ENCODE measurements at places on chromosomes 3 and 15.

- no peak for DNase-seq
Measured at GRCh38 chr3:132116601-132117000, 81.8 kb upstream of the CPNE4 start.

GRCh38 chr3:186544281-186544680, at the start of gene CRYGS:
TSS of gene CRYGS (minus strand) at chr3:186544380. CDS start at chr3:186544326, 54 bp downstream.
- no peak for DNase-seq

DNA sequence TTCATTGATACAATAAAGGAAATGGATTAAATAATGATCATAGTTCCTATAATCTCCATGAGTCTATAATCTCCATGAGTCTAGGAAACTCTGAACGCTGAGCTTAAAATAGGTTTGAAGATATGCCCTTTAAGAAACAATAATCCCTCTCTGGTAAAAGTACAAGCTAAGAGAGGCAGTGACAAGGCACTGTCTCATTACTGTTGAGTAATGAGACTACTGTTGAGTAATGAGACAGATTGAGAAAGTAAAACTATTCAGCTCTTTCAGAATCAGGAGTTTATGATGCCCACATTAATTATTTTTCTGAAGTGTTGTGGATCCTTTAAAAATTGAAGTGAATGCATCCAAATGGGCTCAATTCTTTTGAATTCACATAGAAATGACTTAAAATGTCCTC, 235.5 kb upstream of the THRB start:
- DNase-seq: no peak

- DNase-seq: no peak
Measured at GRCh38 chr3:45762647-45763302, 33.6 kb downstream of the SLC6A20 start.

GRCh38 chr3:53045518-53046170, at the start of gene SFMBT1:
TSS of gene SFMBT1 (minus strand) at chr3:53046073. CDS start at chr3:52969128, 76,945 bp downstream.
- peak; percentile 56 for DNase-seq

GRCh38 chr15:63090472-63090871, 31.2 kb upstream of the LACTB start:
- DNase-seq: no peak

DNA sequence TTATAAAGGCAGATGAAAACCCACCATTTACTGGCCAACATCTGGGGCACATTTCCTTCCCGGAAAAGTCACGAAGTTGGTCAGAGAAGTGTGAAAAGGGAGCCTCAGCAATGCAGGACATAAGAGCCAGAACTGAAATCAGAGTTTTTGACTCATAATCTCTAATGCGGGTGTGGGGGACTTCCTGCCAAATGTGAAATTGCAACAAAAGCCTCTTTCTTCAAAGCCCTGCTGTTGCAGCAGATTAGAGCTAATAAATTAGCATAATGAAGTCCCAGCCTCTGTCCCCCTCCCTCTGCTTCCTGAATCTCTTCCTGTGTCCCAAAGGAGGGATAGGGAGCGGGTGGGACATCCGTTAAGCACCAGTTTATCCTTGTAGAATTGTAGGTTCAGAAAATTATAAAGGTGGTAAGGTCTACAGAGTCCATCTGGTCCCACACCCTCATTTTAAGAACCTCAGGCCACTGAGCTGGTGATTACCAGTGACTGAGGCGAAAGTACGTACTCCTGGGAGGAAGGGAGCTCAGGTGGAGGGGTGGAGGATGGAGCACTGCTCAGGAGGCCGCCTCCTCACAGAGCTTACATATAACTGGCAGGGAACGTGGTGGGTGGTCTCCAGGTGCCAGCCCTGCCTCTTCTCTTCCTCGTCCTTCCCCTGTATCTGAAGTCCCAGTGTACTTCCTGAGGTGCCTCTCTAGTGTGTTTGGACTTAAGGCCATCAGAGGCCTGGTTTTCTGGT, 35.0 kb downstream of the ST6GAL1 start:
- no peak for DNase-seq

DNA sequence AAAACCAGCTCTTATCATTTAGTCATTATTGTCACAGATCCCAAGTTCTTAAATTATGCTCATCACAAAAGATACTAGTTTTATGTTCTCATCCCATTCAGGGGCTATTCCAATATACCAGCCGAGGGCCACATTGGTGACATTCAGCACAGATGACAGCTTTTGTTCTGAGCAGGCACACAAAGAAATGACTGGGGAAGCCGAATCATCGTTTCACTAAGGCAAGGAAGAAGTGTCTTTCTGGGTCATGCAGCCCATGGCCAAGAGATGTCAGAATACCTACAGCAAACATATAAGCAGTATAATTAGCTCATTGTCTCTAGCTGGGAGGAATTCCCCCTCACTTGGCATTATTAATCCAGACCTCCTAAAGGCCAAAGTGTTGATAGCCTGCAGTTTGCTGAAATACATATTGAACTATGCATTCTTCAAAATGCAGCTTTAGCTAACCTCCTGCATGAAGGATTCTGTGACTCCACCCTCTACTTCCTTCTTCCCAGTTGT, 100.2 kb downstream of the CNTN4 start:
- DNase-seq: no peak

GRCh38 chr3:196357905-196358304, 19.7 kb upstream of the TM4SF19 start:
- DNase-seq: no peak

DNA sequence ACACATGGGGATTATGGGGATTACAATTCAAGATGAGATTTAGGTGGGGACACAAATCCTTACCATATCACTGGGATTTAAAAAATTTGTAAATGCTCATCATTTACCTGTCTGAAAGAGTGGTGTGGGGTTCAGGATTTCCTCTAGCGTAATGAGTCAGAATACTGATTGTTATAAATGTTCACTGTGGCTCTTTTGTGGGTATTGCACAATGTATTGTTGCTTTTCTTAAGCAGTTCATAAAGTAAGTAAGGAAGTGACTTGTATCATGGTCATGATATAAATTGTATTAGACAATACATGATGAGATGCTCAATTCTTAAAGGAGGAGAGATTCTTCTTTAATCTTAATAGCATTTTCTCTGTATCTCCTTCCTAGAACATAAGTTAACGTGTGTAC, 262.1 kb downstream of the CNTN4 start:
- DNase-seq: no peak

- no peak for DNase-seq
Measured at GRCh38 chr3:119769394-119770149, 12.3 kb upstream of the NR1I2 start.

DNA sequence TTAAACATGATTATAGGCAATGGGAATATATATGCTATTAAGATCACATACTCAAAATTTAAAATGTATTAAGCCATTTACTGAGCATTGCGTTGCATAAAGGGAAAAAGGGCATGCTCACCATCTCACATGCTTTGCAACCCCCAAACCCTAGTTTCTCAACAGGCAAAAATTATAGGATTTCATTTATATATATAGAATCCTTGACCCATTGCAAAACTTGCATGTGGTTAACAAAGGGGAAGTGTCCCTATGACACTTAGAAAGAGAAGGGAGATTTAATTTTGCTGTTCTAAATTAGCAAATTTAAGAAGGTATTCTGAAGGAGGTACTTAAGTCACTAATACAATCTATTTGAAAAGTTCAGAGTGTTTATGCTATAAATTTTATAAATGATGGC, 837.8 kb downstream of the DIPK2A start:
- no peak for DNase-seq

- DNase-seq: no peak
Measured at GRCh38 chr15:40929660-40930429, 705 bp downstream of the DLL4 start.

- no peak for DNase-seq
Measured at GRCh38 chr15:68991723-68992122, 22.8 kb upstream of the NOX5 start.

DNA sequence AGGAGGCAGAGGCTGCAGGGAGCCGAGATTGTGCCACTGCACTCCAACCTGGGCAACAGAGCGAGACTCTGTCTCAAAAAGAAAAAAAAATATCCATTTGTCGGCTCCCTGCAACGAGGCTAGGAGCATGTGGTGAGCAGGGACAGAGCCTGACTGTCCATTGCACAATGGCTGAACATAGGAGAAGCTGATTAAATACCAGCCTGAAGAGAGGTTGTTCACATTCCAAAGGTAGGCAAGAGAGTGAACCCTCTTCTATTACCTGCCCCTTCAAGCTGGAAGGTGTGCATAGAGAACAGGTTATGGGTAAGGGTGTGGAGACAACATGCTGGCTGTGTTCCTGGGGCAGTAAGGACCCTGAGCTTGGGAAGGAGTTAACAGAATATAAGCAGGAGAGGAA, 78.7 kb downstream of the DAPK2 start:
- DNase-seq: no peak

GRCh38 chr3:47985381-47985780, 30.8 kb downstream of the MAP4 start:
- DNase-seq: no peak

GRCh38 chr15:67508407-67508806, 12.5 kb upstream of the C15orf61 start:
- DNase-seq: no peak

- no peak for DNase-seq
Measured at GRCh38 chr15:90035095-90035839, 34.1 kb downstream of the ZNF710 start.

DNA sequence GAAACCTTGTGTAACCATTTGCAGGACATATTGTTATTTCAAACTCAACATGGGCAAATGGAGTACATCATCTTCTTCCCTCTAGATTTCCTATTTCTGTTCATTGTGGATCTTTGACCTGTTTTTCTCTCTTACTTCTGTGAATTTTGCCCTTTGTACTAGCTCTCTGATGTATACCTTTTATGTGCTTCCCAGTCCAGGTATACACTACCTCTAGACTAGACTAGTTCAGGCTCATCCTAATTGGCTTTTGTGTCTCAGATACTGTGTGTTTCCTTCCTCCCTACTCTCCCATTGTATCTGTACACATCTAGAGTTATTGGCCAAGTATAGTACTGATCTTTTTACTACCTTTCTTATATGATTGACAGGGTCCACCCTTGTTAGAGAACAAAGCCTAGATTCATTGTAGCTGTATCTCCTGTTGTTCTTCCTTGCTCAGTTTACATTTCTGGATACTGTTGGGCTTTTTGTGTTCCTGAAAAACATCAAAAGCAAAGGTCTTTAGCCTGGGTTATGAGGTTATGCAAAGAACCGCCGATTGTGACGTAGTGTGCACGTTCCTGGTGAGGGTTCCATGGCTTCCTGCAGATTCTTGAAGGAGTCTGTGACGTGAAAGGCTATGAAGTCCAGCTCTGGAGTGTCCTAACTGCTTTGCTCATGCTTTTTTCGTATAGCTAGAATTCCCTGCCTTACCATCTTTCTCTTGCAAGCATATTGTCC, 167.4 kb downstream of the KLHL25 start:
- no peak for DNase-seq

DNA sequence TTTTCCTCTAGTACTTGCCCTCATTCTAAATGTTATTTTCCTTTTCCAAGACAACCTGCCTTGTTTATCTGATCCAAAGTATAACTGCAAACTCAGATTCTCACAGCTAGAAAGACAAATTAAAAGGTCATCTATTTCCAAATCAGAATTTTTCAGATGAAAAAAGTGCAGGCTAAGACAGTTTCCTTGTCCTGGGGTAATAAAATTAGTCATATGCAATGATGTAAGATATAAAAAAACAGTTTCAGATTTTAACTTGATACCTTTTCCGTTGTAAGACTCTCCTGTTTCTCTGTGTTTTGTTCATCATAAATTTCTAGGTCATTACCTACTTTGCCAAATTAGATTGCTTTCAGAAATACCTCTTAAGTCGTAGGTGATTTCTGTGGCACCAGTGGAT, 238.4 kb upstream of the PEX5L start:
- no peak for DNase-seq

- no peak for DNase-seq
Measured at GRCh38 chr3:118793176-118793575, 241.5 kb downstream of the IGSF11 start.

DNA sequence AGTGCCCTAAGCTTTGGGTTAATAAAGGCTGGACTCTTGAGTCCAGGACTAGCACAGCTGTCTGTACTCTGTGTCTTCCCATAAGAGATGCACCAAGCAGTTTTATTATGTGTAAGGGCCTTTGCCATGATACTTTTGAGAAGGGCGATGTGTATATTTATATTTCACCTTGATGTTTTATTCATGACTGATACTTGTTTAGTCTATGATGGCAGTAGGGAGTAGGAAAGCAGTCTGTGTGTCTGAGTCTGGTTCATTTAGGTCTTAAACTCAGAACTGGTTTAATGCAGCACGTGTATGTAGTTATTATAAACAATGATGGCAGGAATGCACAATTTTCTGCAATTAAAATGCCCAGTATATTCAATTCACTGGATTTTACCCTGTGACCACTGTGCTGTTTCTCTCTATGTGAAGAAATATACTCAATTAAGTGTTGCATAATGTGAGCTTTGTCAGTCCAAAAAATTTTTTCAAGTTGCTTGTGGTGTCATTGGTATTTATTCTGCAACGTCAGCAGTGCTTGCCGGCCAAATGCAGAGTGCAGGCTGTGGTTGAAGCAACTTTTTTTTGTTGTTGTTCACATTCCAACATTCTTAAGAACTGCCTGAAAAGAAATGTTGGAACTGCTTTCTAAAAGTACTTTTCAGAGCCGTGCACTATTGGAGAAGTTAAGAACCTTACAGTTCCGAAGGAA, 423.7 kb upstream of the SEMA6D start:
- DNase-seq: no peak

GRCh38 chr3:21752749-21753347, 1.8 kb upstream of the ZNF385D start:
- DNase-seq: no peak

GRCh38 chr3:18883571-18883970, 264.7 kb upstream of the KCNH8 start:
- DNase-seq: no peak

DNA sequence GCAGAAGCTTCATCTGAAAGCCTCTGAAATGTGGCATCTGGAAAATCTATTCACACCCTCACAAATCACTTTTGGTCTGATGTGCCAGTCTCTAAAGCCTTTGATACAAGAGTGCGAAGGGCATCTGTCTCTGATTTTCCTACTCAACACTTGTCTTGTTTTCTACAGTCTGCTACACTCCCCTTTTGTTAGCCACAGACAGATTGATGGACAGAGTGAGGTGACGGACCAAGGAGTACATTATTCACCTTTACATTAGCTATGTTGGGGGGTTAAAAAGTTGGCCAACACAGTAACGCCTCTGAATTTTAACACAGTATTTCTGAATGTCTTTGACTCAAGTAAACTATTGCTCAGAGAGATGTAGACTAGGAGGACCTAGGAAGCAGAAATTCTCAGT, 63.1 kb downstream of the TNIK start:
- no peak for DNase-seq

DNA sequence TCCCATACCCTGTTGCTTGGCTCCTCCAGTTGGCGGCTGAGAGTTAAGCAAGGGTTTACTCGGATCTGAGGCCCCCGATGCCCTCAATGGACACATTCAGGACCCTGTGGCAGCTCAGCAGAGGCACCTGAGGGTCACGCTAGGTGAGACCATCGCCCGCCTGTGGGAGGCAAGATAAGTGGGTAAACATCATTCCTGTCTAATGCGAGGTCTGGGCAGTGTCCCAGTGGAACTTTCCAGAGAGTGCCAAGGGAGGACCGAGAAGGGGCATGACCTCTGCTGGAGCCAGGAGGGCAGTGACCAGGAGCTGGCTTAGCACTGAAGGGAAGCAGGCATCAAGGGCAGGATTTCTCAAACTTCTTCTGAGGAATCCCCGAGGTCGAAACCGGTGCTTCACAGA, 65.4 kb upstream of the SEC61A1 start:
- no peak for DNase-seq
